ENCODE measurements at places on chromosomes 1 and 21. TPM values are rescaled to one million over a fixed set of nuclear protein-coding genes. Genes with fewer than 3 reads are reported as not detected.
A peak's percentile ranks its signal among the peaks of the same experiment; 100 is the strongest.

DNA sequence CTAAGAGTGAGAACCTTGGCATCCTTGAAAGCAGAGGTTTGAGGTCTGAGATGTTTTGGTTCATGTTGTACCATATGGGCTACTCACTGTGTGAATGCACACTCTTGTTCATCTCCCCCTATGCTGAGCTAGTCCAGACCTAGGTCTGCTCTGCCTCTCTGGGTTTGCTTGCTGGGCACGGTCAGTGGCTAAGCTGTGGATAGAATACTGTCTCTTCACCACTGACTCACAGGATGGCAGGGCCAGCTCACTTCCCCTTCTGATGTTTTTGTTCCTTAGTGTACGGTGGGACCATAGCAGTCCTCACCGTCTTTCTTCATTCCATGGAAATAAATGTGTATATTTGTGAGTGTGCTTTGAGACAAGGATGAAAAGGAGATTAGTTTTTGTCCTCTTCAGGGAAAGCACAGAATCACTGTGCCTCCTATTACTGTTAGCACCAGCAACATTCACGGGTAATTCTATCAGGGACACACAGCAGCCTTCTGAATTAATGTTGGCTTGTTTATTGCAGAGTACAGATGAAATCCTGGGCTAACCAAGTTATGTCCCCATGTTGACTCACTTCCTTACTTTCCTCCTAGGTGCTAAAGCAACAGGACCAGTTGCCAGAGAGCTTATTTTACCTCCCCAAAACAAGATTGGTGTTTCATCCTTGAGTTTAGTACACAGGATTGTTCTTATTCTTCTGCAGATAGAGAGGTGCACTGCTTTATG, 56.9 kb upstream of the IVNS1ABP start:
- DNase-seq, result no peak

- DNase-seq, result no peak
Observed at GRCh38 chr21:35091496-35091895, 42.4 kb upstream of the RUNX1 start.

DNA sequence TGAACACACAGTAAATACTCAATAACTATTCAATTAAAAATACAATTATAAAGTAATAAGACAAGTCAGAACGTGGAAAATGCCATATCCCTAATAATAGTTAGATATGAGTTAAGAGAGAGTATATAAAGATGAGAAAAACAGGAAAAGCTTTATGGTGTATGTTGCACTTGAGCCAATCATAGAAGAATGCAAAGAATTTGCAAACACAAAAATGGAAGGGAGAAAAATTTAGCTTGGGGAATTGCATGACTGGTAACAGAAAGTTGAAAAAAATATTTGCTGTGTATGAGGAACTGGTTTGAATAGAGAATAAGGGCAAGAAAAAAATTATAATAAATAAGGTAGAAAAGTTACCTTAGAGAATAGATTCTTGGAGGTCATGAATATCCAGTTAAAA, 739.6 kb upstream of the CXADR start:
- DNase-seq, result no peak

DNA sequence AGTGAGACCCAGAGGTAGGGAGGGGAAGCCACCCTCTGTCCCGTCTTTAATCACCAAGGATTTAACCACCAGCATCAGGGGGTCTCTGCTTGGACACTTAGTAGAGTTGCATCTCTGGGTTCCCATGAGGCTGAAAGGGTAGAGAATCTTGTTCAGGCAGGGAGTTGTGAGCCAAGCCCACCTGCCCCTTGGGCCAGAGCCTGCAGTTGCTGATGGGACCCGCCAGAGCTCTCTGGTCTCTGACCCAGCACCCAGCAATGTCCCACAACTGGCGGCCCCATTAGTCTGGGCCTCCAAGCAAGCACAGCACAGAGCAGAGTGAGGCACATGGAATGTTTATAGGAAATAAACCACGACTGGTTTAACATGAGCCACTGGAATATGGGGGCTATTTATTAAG, 166.3 kb downstream of the TRIM33 start:
- DNase-seq, result peak; percentile 66

DNA sequence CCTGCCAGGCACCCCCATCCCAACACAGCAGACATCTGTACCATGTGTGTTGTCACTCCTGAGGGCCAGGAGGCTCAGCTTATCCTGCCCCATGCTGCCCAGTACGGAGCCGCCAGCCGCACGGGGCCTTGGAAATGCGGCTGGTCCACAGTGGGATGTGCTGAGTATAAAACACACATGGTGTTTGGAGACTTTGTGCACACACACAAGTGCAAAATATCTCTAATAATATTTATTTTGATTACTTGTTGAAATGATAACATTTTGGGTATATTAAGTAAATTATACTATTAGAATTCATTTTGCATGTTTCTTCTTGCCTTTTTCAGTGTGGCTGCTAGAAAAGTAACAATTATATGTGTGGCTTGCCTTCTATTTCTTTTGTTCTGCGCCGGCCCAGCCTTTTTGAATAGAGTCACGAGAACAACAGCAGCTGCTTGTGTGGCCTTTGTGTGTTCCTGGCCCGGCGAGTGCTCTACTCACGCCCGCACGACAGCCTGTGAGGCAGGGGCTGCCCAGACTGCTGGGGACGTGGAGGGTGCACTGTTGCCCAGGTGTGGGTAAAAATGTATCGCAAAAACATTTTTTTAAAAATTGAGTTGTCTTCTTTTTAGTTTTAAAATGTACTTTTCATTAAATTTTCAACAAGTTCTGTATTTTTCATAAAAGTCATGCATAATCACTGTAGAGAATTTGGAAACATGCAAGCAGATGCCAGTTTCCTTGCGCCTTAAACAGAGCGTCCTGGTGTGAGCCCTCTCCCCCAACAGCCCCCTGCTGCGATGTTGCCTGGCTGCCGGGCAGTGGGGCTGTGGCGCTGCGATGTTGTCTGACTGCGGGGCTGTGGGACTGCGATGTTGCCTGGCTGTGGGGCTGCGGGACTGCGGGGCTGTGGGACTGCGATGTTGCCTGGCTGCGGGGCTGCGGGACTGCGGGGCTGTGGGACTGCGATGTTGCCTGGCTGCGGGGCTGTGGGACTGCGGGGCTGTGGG, 35.5 kb downstream of the COQ8A start:
- no peak for DNase-seq

- DNase-seq, result no peak
Observed at GRCh38 chr1:213183036-213183672, 132.1 kb downstream of the RPS6KC1 start.

CHIT1 gene
- total RNA-seq, result not detected

HEYL gene
- total RNA-seq, result 1.4 TPM

NUP210L gene
- total RNA-seq, result not detected
